ENCODE measurements at places on chromosomes 16 and 17.

GRCh38 chr16:739560-740458, 988 bp downstream of the CIAO3 start:
- DNase-seq = no peak

DNA sequence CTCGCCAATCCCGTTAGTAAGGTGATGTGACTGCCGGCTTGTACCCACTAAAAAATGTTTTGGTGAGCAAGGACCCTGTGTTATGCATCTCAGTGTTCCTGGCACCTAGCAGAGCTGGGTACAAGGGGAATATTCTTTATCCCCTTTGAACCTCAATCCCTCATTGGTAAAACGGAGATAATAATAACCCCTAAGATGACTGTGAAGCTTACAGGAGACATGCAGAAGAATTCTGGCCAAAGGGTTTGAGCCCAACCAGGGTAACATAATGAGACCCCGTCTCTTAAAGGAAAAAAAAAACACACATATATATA, 896 bp downstream of the GGA2 start:
- no peak for DNase-seq

- no peak for DNase-seq
Observed at GRCh38 chr17:9987779-9988585, 82.9 kb upstream of the RCVRN start.

DNA sequence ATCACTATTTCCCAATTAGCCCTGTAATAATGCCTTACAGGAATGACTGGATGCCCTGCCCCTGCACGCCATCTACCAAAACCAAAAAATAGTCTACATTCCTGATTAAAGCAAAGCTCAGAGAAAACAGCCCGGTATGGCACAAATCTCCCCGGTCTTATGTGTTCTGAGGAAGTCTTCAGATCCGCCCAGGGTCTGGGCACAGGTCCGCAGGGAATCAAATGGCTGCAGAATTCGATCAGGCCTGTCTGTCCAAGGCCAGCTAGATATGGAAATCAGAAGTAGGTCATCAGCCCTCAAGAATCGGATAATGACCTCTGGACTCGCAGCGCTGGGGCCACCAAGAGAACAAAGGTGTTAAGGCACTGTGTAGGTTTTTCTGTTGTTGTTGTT, 171.0 kb downstream of the ZFHX3 start:
- no peak for DNase-seq

DNA sequence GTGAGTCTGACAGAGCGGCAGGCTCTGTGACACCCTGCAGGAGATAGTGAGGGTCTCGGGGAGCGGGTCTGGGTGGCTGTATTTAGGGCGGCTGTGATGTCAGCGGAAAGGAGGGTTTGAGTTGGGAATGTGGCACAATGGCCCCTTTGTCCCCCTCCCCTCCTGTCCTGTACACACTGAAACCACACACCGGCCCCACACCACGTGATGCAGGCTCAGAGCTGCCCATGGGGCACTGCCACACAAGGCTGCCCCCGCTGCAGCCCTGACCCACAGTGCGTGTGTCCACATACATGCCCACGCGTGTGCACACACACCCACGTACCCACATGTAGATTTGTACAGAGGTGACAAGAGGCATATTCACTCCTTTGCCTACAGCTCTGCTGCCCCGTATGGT, 15.3 kb downstream of the SGCA start:
- DNase-seq = no peak

DNA sequence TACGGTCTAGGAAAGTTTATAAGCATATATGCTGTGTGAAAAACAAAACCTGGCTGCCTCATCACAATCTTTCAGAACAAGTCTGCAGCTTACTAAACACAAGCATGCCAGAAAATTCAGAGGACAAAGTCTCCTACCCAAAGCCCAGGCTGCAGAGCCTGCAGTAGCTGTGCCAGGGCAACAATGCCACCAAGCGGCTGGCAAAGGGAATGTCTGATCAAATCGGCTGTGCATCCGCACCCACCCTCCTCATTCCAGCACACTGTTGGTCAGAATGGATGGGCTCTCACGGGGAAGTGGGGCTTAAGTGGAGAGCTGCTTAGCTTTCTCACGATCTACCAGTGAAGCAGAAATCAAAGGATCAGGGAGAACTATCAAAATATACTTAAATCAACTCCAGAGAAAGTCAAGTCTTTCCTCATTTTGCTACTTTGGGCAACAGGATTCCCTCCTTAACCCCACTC, 73.5 kb downstream of the CYTH1 start:
- DNase-seq = no peak

DNA sequence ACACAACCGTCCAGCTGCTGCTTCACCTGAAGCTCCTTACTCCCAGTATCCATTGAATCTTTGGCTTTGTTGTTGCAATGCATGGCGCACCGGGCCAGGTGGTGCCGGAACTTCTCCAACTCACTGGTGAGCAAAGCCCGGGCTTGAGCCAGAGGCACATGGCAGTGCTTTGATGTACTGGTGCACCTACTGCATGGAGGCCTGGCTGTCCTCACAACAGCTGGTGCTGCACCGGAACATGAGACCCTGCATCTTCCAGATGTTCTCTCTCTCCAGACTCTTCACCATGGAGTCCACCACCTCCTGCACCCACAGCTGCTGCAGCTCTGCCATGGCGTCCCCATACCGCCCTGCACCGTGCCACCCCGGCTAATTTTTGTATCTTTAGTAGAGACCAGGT, 10.2 kb downstream of the TACO1 start:
- no peak for DNase-seq

- no peak for DNase-seq
Observed at GRCh38 chr17:76394166-76394565, 9.8 kb downstream of the SPHK1 start.

- DNase-seq = no peak
Observed at GRCh38 chr17:79414063-79414792, 196.6 kb downstream of the RBFOX3 start.

- no peak for DNase-seq
Observed at GRCh38 chr16:61900482-61900881, 135.8 kb downstream of the CDH8 start.

DNA sequence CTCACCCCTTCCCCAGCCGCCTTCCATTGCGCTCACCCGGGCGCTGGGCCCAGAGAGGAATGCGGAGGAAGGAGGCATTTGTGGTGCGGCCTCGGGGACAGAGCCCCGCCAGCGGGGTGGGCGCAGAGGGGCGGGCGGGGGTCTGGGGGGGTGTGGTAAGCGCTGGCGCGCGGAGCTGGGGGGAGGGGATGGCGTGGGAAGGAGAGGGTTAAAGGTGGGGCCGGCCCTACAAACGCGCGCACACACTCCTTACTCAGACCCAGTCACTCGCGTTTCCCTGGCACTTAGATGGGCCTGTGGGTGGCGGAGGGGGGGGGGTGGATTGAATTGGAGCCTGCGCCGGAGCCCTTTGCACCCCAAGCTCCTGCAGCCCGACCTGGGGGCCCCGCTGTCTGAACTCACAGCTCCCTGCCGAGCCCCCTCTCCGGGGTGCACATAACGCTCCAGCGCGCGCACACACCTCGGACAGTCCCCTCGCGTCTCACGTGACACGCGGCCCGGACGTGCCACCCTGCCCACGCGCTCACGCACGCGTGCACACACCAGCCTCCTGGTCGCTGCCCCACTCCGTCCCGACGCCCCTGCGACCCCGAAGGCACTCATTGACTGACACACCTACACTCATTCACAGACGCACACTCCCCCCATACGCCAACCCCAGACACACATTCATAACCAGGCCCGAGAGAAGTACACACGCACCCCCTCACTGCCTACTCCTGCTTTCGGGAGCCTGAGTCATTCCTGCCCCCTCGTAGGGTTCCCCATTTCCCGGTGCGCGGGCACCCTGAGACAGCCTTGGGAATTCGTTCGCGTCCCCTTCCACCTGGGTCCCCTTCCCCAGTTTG, 844 bp downstream of the TBKBP1 start:
- DNase-seq = no peak

DNA sequence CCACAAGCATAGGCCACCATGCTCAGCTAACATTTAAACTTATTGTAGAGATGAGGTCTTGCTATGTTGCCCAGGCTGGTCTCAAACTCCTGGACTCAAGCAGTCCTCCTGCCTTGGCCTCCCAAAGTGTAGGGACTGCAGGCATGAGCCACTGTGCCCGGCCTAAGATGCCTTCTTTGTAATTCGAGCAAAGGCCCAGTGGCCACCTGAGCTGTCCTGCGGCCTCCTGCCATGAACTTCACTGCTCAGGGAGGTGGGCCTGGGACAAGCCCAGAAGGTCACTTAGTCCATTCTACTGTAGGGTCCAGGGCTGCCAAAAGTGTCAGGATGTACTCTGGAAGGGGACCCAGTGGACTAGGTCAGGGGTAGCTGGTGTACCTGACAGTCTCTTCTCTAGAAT, 30.5 kb downstream of the DHX38 start:
- no peak for DNase-seq

- DNase-seq = no peak
Observed at GRCh38 chr16:82044585-82044911, 9.5 kb downstream of the HSD17B2 start.

All from cortex of kidney (tissue), 1 donor.